ENCODE measurements at places on chromosomes 13 and 19.

- DNase-seq: no peak
Measured at GRCh38 chr19:7973883-7974282, 30.4 kb upstream of the TIMM44 start.

GRCh38 chr13:79392882-79393563 is 13.0 kb downstream of the RBM26 start:
- no peak for DNase-seq

GRCh38 chr19:29260477-29261317 is 47.7 kb upstream of the UQCRFS1 start:
- DNase-seq: peak; percentile 37

DNA sequence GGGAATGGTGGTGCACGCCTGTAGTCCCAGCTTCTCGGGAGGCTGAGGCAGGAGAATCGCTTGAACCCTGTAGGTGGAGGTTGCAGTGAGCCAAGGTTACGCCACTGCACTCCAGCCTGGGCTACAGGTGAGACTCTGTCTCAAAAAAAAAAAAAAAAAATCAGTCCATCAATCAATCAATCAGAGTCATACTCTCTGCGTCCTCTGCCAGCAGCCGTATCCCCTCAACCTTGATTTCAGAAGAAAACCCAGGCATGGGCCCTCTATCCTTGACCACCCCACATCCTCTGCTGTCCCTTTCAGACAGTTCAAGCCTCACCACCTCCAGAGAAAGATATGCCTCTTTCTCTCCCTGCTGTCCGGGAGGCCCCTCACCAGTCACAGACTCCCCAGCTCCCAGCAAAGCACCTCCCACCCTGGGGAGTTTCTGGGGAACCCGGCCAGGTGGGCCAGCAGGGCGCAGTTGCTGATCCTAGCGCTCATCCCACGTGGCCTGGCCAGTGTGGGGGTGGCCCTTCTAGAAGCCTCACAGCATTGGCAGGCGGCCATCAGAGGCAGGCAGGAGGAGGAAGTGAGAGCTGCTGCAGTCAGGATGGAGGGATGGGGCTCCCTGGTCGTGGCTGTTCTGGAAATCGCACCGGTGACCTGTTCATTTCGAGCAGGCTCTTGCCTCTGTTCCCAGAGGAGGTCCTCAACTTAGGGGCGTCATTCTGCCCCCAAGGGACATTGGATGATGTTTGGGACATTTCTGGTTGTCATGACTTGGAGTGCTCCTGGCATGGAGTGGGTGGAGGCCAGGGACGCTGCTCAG is 10.2 kb upstream of the JSRP1 start:
- peak; percentile 61 for DNase-seq

GRCh38 chr19:55688422-55689218 is 13.6 kb downstream of the EPN1 start:
- DNase-seq: no peak

GRCh38 chr19:49749055-49749716 is 13.9 kb downstream of the TSKS start:
- DNase-seq: peak; percentile 16

DNA sequence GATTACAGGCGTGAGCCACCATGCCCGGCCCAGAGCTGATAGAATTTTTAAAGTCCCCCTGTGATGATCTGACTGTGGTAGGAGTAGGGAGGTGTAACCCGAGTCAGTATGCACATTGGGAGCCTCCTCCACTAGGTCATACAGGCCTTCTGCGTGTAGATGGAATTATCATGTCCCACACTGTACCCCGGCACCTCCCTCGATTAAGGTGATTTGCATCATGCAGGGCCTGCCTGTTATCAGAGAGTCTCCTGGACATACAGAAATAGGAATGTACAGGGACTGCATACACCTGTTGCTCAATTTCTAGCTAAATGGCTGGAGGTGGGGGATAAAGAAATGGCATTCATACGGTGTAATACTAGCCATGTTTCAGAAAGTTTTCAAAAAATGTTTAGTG is 922 bp upstream of the ERVK3-1 start:
- DNase-seq: no peak

DNA sequence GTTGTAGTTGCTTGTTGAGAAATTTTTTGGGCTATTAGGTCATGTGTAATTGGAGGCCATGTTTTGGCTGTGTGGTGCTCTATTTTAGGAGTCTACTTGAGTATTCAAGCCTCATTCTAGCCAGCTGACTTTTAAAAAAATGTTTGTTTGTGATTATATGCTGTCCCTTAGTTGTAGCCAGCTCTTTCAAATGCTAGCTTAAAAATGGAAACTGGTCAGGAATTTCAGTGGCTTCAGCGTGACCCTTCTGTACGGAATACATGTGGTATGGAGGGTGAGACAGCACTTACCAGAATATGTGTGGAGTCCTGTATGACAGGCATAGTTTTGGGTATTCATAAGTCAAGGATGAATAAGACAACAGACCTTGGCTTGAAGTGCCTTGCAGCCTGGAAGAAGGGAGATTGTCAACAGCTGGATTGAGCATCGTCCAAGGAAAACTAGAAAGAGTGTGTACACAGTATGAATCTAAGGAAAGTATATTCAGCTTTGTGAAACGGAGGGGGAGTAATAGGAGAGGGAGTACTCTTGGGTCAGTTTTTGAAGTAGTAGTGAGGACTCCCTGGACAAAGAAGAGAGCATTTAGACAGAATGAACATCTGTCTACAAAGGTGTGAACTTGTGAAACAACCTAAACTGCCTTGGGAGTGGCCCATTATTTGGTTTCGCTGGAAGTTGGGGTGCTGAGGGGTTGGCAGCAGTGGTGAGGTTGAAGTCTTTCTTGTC is 20.0 kb upstream of the WTIP start:
- DNase-seq: no peak

GRCh38 chr13:94227255-94227879 is 252.1 kb downstream of the DCT start:
- no peak for DNase-seq

DNA sequence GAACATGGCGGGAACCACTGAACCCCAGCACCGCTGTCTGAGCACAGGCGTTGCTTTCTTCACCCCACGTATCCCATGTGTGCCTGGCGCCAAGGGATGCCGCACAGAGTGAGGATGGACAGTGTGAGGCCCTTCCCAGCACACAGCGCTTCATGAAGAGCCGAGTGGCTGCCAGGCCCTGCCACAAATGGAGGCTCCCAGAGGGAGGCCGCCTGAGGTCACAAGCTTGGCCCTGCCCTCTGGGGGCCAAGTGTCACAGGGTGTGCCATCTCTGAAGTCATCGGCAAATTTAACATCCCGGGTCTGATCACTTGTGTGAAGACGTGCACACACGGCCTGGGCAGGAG is 24.4 kb downstream of the MPND start:
- no peak for DNase-seq

- no peak for DNase-seq
Measured at GRCh38 chr13:43298816-43299215, 275.4 kb downstream of the DNAJC15 start.

- DNase-seq: no peak
Measured at GRCh38 chr19:58020129-58020528, 13.7 kb upstream of the ZSCAN1 start.

DNA sequence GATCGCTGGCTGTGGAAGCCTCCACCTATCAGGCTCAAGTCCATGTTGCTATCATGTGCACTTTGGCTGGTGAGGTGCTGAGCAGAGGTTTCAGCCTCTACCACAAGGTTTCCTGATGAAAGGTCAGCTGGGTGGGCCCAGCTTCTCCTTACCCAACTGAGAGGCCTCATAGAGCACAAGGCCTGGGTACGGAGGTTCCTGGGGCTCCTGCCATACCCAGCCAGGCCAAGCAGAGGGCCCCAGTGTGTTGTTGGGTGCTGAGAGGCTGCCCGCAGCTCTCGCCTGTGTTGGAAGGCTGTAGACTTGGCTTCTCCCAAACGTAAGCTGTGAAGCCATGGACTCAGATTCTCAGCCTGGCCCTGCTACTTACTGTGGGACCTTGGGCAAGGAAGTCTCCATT is 28.2 kb downstream of the ACTN4 start:
- DNase-seq: no peak

GRCh38 chr13:75145927-75146326 is 336.0 kb downstream of the TBC1D4 start:
- DNase-seq: no peak

DNA sequence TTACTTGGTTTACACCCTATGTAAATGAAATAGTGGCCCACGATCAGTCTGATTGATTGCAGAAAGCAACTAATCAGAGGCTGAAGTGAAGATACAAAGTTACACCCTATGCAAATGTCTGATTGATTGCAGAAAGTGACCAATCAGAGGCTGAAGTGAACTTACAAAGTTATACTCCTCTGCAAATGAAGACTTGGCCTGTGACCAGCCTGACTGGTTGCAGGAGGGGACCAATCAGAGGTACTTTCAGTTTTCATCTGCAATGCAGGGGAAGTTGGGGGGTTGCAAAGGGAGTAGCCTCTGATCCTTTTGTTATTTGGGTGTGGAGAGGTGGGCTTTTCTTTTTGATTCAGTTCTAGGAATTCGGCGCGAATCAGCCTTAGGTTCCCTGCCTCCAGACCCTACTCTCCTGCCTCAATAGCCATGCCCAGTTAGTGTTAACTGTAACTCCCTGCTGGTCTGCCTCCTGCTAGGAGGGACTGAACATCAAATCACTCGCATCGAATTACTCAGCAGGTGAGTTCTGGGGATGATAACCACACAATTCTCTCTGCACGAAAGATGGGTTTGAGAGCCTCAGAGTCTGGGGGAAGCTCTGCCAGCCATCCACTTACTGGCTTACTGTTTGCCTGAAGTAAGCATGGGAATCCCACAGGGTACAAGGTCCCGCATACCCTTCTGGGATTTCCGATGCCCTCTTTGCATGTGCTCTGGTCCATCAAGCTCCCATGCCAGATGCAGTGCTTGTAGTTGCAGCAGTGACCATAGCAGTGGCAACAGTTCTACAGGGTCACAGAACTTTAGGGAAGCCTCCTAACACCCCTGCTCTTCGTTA is 7.5 kb downstream of the ARL11 start:
- no peak for DNase-seq

- no peak for DNase-seq
Measured at GRCh38 chr13:100098445-100099116, 9.7 kb downstream of the PCCA start.

DNA sequence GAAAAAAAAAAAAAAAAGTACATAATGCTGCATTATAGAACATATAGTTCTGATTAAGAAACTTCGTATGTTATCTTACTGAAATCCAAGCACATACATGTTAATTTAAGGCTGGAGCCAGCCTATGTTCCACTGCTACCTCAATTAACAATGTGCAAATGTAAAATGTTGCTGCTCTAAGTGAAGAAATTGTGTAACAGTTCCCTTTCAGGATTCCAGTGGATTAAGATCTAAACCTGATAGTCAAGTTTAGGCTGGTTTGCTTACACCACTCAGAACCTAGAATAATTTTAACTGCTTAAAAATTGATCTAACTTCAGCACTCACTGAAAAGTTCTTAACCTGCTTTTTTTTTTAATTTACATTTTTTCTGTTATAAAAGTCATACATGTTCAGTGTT is 4.2 kb downstream of the VPS36 start:
- DNase-seq: no peak

DNA sequence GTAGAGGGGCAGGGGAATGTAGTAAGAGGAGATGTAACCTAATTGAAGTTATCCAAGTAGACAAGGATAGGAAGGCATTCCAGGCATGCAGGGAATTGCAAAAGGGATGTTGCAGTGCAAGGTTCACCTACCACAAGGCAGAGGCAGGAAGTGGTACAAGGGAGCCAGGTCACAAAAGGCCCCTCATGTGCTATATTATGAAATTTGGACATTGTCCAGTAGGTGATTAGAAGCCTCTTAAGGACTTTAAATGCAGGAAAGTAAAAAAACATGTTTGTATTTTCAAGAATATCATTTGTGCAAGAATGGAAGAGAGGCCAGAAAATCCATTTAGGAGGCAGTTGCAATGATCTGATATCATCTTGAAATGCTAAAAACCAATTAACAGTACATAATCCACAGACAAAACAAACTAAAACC is 111.4 kb downstream of the FRY start:
- DNase-seq: no peak

GRCh38 chr19:1942934-1943555 is 2.1 kb downstream of the CSNK1G2 start:
- no peak for DNase-seq
